ENCODE measurements at places on chromosomes 4 and X.

- no peak for DNase-seq
Observed at GRCh38 chr4:75194180-75194579, 261.3 kb downstream of the PARM1 start.

DNA sequence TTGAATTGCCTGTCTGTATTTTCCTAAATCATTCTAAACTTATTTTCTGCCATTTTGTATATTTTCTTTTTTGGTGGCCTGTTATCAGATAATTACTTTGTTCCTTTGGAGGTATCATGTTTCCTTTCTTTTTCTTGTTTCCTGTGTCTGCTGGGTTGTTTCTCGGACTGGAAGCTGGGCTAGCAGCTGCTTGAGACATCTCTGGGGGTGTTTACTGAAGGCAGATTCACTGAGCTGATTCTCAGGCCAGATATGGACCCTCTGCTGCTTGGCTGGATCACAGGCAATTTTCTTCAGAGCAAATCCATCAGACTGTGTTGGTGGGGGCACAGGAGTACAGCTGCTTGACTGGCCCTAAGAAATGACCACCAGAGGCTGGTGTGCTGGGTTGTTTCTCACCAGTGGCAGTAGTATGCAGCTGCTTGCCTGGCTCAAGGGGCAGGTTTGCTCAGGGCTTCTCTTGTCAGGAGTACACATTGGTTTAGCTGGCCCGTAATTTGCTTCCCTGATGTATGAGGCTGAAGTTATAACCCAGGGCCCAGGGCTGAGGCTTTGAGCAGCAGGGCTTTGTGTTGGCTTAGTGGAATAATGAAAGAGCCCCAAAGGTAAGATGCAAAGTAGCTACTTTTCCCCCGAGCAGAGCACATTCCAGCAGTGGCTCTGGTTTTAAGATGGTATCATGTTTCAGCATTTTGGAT is 680.6 kb downstream of the TECRL start:
- no peak for DNase-seq

- no peak for DNase-seq
Observed at GRCh38 chr4:165133150-165133549, 20.5 kb upstream of the TMEM192 start.

DNA sequence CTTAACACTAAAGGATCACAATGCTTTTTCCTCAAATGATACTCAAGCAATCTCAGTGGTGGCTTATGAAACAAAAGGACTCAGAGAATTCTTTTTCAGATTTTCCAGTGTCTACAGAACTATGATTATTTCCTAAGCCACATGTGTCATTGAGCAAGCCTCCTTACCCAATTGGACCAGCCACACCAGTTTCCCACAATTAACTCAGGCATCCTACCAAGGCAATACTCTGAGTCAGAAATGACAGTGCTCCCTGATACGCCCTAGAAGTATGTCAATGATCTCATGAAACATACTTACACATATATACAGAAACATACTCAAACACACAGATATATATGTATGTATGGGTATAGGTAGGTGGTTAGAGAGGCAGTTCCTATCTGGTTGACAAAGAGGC is 4.8 kb downstream of the ADAMTS3 start:
- DNase-seq, result no peak

DNA sequence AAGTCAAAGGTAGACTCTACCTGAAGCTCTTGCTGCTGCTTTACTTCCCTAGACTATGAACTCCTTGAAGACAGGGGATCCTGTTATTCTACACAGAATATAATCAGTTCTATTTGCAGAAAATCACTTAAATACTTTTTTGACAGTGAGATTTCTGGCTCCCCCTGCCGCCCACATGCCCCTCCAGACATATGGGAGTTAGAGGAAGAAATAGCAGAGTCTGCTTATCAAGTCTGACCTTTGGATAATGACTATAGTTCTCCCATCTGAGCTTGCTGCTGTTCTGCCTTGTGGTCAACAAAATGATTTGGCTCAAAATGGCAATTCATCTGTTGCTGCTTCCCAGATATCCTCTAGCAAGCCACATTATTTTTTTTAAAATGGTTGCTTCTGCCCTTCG is 101.1 kb downstream of the ENOX2 start:
- no peak for DNase-seq

Measured in GM18507 (cell line).